ENCODE measurements at places on chromosomes 6 and 20.

DNA sequence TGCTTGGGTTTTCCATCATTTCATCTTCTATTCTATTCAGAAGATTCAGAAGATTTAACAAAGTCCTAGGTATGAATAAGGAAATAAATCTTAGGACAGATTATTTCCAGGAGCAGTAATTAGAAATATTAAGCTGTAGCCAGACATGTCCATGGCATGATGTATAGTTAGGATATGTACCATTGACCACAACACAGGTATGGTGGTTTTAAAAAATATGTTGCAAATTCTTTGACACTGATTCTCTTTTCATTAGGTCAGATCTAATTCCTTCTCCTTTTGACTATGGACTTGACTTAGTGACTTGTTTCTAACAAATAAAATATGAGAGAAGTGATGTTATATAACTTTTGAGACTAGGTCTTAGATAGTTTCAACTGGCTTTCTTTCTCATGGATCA, 23.5 kb upstream of the PDE7B start:
- DNase-seq: no peak

- no peak for DNase-seq
Measured at GRCh38 chr20:58071298-58071697, 157.2 kb downstream of the ANKRD60 start.

DNA sequence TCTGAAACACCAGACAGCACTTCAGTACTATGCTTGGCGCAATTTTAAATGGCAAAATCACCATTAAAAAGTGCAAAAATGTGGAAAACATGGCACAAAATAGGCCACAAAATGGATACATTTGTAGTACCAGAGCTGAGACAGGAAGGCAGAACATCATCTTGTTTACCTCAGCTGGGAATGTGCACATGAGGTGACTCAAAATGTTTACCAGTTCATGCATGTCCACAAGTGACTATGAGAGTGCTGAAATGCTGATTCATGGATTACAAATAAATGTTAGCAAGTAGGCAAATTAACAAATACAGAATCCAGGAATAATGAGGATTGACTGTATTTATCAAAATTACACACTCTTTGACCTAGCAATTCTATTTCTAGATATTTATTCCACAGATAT, 201.6 kb downstream of the ISM1 start:
- no peak for DNase-seq

DNA sequence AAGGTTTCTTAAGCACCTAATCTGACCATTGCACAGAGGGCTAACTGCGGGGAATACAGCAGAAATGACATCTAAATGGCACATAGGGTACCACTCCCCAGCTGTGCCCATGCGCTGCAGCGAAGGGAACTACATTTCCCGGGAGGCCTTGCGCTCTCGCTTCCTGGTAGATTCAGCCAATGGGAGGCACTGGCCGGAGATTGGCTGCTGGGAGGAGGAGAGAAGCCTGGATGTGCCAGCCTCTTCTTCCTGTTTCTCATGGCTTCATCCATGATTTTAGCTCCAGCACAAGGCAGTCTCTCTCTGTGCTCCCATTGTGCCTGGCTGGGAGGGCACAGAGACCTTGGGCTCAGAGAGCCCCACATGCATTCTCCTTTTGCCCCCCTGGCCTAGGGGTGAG, 101.7 kb upstream of the FOXA2 start:
- no peak for DNase-seq

- DNase-seq: no peak
Measured at GRCh38 chr6:168815229-168815628, 374.2 kb downstream of the SMOC2 start.

GRCh38 chr6:94269256-94269655, 849.9 kb upstream of the EPHA7 start:
- no peak for DNase-seq

GRCh38 chr6:119145111-119145510, 66.6 kb upstream of the FAM184A start:
- DNase-seq: no peak

DNA sequence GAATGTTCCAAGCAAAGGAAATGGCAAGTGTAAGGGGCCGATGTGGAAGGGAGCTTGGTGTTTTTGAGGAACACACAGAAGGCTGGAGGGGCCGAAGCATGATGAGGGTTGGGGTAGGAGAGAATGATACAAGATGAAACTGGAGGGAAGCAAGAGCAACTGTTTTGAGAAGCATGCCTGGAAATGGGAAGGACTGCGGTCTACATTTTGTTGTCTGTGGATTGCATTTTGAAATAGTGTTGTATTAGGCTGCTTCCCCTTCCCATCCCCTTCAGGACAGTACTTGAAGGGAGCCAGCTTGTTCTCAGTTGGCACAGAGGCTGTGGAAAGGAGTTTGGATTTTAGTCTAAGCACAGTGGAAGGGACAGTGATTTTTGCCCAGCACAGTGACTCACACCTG, 2.2 kb downstream of the TM9SF4 start:
- DNase-seq: no peak

- DNase-seq: no peak
Measured at GRCh38 chr20:63481503-63481902, 9.0 kb upstream of the KCNQ2 start.

DNA sequence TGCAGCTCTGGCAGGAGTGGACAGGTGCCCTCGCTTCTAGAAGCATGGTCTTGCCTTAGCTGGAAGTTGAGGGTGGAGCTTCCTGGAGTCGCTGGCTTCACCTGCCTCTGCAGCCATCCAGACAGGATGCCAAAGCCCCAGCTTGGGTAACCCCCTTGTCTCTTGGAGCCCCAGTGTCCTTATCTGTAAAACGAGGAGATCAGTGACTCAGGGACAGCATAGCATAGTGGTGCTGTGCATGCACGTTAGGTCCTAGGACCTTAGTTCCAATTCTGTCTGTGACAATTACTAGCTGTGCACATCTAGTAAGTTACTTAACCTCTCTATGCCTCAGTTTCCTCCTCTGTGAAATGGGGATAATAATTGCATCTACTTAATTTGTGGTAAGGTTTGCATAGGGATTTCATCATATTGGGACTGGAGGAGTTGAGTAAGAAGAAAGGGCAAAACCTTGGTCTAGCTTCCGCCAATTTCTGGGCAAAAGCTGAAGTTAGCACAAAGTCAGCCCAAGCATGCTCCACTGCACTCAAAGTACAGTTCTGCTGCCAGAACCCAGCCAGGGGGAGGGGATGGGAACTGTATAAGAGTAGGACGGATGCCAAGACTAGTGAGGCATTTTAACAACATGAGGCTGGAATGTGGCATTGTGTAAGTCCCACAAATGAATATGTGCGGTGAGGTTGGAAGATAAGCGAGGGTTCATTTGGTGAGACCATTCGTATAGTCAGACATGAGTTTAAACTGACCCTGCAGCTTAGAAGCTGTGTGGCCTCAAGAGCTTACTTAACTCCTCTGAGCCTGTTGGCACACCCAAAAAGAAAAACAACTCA, 24.5 kb downstream of the TOX2 start:
- no peak for DNase-seq

- peak; percentile 5 for DNase-seq
Measured at GRCh38 chr6:119966484-119966883, 616.9 kb upstream of the MAN1A1 start.

DNA sequence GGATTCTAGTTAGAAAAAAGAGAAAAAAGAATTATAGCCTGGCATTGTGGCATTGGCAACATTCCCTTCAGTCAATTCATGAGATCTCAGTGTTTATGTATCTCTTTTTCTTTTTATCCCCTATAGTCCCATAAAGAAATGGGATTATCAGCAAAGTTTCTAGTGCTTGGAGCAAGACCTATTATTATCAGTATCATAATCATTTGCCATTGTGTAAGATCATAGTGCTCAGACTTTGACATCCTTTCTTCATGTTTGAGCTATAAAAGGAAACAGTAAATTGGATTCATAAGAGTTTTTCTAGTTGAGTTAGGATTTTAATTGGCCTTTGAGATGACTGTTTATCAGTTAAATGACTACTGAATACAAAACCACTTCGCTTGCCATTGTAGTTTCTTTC, 295.6 kb downstream of the GRIK2 start:
- DNase-seq: no peak

- no peak for DNase-seq
Measured at GRCh38 chr6:167644412-167645132, 182.1 kb upstream of the AFDN start.

GRCh38 chr20:9375221-9375681, 139.1 kb upstream of the LAMP5 start:
- no peak for DNase-seq

DNA sequence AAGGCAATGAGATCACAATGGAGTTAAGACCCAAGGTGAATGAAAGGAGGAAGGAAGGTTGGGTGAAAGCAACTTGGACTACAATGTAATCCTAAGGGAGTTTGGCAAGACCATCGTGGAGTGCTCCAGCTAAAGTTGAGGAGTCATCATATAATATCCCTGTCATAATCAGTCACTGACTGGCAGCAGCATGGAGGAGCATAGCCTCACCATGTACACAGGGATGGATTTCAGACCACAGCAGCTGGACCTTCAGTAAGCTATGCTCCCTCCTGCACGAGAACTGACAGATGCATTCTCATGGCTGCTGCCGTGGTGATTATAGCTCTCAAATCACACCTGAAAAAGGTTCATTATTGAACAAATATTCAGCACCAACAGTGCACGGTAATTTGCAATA, 43.0 kb downstream of the GOPC start:
- DNase-seq: no peak

Data from activated CD4-positive, alpha-beta T cell treated with anti-CD3 and anti-CD28 coated beads, Interleukin-2, amount 50 U/mL, for 48 hours (primary cell).